ENCODE measurements at places on chromosomes 1 and 21.

DNA sequence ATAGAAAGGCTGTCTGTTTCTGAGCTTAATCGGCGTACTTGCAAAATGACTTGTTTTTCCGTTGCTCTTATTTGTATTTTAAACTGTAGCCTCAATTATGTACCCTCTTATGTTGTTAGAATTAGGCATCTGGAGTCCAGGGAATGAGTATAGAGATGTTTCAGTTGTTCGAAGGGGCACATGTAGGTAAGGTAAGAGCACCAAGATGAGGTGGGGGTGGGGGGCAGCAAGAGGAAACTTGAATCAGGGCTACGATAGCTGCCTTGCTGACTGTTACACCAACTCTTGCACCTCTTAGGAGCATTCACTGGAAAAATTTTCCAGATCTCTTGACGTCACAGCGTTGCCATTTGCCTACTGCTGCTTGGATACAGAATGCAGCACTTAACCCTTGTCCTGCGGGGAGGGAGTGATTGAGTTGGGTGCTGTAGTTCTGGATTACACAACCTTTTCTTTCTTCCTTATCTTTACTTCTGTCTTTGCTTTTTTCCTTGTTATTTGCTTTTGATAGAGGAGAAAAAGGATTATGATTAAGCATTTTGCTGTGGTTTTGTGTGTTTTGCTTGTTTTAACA, 3.2 kb downstream of the ATP1B1 start:
- peak; percentile 99 for DNase-seq

GRCh38 chr1:5297180-5297885, 642.9 kb downstream of the AJAP1 start:
- DNase-seq: no peak

- peak; percentile 31 for DNase-seq
Measured at GRCh38 chr1:164785841-164786534, 227.0 kb downstream of the PBX1 start.

- no peak for DNase-seq
Measured at GRCh38 chr1:230609208-230609607, 33.1 kb upstream of the COG2 start.

DNA sequence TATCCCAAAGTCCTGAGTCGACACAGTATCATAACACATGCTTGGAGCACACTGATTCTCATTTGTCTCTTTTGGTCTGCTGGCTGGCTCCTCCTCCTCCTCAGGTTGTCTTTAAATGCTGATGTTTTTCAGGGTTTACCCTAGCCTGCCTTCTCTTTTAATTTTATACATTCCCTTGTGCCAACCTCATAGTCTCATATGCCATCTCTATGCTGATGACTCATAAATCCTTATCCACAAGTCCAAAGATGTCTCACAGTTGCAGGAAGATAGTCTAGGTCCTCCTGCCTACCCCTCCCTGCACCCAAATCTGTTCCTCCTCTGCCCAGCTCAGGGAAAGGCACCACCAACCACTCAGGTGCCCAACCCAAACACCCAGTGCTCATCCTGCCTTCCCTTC, 108.3 kb downstream of the SIPA1L2 start:
- no peak for DNase-seq

- peak; percentile 94 for DNase-seq
Measured at GRCh38 chr1:151653397-151653796, 41.5 kb downstream of the SNX27 start.

- no peak for DNase-seq
Measured at GRCh38 chr1:187249196-187249595, 420.4 kb downstream of the PLA2G4A start.

- peak; percentile 78 for DNase-seq
Measured at GRCh38 chr1:173202424-173203145, 4.5 kb downstream of the TNFSF4 start.

DNA sequence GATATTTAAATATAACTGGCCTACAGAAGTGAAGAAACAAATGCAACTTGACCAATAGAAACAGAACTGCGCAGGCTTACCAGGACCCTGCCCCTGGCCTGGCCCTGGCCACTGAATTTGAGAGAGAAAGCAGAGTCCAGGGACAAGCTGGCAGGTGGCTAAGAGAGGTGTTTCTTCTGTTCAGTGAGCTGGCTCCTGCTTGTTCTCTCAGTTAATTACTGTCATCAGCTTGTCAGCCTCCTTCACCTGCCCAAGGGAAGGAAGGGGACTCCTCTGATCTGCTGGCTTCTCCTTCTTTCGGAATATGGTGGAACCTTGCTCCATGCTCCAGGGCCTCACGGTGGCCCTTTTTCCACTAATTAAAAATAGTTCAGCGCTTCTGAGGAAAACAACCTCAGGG, 388.4 kb downstream of the DISC1 start:
- DNase-seq: no peak

DNA sequence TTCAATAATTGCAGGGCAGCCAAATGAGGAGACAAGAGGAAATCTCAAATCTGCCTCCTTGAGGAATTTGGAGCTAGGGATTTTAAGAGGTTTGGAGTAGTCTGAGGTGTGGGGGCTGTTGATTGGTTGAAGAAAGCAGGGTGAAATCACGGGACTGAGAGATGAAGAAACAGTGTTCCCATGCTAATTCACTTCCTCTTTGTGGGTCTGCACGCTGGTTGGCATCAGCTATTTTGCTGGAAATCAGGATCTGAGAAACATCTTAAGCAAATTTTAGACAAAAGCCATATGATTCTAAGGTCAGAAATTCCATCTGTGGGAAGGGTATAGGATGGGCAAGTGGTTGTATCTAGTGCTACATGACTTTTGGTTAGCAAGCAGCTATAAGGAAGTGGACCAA, 107.1 kb upstream of the PAXBP1 start:
- no peak for DNase-seq

GRCh38 chr21:41665766-41666595, 100.9 kb downstream of the RIPK4 start:
- no peak for DNase-seq

DNA sequence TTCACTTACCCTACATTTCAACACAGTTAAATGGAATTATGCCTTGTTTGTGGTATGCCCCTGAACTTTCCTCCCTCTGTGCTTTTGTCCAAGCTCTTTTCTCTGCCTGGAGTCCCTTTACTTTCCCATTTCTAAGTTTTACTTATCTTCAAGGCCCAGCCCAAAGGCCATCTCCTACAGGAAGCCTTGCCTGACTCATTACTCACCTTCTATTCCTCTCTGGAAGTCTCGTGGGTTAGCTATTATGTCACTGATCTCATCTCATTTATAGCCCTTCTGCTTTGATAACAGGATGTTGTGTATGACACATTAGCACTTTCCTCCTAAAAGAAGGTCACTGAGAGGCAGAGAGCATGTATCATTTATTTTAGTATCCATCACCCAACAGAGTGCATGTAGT, 78.8 kb upstream of the CD1D start:
- DNase-seq: peak; percentile 68

DNA sequence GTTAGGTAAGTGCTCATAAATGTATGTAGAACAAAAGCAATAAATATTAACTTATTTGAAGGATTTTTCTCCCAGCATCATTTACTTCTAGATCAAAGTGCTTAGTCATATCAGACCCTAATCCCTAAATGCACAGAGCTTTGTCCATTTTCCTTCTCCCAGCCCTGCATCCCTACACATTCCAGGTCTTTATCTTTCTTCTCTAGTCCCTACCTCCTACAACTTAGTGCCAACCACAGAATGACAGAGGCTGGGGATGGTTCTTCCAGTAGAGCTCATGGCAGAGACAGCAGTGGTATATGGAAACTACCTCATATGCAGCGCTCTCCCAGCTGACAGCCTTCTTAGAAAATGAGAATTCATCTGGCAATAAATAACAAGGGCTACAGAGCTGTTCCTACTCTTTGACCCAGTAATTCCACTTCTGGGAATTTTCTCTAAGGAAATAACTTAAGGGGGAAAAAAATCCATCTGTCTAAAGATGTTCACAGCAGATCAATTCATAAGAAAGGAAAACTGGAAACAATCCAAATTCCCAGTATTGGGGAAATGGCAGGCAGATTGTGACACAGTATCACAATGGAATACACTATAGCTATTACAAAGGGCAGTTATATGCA, 62.9 kb upstream of the ROR1 start:
- DNase-seq: peak; percentile 61

DNA sequence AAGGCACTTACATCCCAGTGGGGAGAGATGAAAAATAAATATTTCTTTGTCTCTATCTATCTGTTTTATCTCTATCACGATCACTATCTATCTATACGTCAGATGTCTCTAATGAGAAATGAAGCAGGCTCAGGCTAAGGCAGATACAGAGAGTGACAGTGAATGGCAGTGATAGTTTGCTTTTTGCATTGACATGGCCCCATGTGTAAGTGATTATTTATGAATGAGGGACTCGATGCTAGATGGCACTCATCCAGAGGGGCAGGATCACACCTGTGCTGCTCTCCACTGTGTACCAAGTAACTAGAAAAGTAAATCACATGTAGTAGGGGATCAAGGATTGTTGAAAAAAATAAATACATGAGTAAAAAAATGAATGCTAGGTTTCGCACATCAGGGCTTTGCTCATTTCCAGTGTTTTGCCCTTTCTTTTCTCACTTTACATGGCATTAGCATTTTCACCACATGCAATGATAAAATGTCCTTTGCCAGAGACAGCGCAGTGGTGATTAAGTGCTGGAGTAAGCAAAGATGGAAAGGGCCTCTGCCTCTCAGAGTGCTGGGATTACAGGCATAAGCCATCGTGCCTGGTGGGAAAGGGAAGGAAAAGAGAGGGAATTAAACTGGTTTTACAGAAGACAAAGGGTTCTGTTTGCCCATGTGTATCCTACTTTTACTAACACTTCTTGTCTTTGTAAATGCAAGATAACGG, 16.5 kb downstream of the TBX19 start:
- peak; percentile 13 for DNase-seq

DNA sequence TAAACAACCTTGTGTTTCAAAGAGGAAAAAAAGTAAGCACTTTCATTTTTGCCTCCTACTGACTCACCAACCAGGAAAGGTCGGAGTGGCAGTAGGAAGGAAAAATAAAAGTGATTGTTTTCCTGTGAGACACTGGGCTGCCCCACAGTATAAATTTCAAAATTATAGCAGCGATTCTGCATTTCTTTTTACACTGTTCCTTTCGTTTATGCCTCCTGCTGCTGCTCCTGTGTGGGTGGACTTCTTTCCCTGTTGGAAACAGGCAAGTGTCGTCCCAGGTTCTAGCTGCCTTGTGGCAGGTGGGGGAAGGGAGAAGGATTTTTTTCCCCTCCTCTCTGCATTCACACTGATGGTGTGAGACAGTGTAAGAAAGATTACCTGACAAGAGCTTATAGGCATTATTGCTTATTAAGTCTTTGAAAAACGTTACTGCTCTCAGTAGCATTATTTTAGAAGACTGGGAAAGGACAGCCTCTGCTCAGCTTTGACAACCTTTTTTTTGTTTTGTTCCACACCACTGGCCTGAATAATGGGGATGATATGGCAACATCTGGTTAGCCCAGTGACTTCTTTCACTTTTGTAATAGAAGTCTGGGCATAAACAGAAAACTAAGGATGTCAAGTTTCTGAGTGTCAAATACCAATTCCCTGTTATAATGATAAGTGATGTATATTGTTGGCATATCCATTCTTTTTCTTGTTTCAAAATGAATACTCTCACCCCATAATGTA, 77.9 kb downstream of the NEK7 start:
- peak; percentile 55 for DNase-seq

DNA sequence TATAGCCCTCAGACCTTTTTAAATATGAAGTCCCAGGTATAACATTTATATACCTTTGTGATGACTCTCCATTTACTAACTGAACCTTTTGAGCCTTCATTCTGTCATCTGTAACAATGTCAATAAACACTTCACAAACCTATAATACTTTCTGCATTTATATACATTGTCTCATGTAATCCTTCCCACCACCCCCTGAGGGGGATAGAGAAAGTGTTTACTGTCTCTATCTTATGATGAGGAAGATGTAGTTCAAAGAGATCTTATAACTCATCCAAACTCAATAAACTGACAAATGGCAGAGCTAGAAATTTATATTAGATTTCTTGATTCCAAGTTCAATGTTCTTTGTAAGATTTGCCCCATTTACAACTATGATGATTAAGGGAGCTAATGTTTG, 48.3 kb upstream of the CR2 start:
- DNase-seq: no peak

- DNase-seq: no peak
Measured at GRCh38 chr1:86460998-86461397, 7.7 kb upstream of the CLCA1 start.

- DNase-seq: peak; percentile 90
Measured at GRCh38 chr21:45295576-45296365, 8.1 kb upstream of the POFUT2 start.

DNA sequence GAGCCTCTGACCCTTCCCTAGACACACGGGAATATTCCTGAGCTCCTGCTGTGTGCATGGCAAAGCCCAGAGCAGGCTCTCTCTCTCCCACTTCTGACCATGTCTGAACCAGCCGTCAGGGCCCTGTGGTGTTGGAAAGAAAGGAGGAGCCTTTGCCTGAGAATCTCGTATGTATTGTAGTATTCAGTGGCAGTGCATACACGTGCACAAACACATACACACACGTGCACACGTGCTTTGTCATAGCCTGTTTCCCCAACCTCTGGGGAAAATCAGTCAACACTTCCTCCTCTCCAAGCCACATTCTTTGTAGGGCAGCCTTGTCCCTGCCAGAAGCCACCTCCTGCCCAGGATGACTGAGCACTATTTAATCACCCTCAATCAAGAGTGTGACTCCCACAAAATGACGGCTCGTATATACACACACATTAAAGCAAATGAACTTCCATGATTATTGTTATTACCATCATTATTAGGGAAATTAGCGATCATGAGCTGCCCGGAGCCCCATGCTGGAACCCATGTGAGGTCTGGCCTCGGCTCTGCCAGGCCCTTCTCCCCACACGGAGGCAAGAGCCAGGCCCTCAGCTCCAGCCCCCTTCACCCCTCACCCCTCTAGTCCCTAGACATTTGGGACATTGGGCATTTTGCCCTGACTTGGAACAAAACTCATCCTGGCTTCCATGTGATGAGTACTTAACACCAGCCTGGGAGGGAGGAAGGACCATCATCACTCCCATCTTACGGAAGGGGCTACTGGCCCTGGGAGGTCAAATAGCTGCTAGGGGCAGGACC, 331.9 kb downstream of the NPHP4 start:
- DNase-seq: no peak

- DNase-seq: no peak
Measured at GRCh38 chr1:15022048-15022447, 131.5 kb upstream of the TMEM51 start.

DNA sequence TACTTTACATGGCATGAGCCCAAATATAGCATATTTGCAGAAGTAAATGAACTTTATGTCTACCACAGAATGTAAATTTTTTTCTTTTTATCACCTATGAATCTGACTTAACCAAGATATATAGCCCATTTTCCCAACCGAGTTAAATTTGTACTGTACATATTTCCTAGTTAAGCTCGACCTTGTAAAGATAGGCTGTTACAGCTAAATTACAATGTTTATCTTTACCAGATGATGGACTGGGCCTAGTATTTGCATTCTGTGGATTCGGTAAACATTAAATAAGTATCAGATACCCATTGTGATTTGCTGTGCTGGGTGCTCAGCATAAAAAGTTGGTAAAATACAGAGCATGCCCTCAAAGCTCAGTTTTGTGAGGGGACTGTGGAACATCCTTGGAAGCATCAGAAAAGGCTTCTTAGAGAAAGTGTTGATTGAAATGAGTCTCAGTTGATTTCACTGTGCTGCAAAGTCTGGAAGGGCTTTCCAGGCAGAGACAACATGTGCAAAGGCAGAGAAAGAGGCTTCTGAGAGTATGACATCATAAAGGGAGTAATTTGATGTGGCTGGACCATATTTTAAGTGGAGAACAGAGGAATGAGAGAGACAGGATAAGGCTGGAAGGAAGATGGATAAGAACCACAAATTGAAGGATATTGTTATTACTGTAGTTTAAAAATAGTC, 27.4 kb downstream of the MORC3 start:
- DNase-seq: peak; percentile 35
